Right kidney (tissue), 9 donors: ENCODE measurements at places on chromosomes 5 and 9.
A peak's percentile ranks its signal among the peaks of the same experiment; 100 is the strongest.

DNA sequence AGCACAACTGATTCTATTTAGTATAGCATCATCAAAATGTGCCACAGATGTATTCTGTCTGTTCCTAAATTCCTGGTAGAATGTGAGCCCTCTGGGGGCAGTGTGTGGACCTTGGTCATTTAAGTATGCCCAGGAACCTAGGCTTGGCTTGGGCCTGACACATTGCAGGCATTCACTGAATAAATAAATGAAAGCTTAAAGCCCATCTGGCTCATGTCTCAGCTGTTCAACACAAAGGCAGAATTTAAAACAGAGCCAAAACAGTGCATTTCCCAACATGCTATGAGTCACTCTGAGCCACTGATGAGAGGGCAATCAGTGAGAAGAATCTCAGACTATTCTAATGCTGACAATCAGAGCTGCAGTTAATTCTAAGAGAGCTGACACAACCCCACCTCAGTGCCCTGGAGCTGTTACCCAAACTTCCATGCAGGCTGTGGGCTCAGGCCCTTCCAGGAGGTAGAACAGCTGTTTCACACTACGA is 8.1 kb downstream of the FAM193B start:
- no peak for DNase-seq

DNA sequence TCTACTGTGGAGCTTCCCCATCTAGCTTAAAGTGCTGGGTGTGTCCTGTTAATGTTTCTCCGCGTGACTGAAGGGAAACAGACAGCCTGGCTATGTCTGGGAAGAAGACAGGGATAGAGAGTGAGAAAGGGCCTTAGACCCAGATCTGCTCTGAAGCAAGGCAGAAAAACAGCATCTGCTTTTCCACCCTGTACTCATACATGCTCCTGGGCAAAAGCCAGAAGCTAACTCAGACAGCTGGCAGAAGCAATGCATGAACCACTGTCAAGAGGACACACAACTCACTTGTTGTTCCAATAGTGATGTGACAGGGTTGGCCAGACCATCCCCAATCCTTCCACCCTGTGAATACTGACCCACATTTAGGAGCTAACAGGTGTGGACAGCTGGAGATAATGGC is 63.3 kb downstream of the DPYSL3 start:
- no peak for DNase-seq

DNA sequence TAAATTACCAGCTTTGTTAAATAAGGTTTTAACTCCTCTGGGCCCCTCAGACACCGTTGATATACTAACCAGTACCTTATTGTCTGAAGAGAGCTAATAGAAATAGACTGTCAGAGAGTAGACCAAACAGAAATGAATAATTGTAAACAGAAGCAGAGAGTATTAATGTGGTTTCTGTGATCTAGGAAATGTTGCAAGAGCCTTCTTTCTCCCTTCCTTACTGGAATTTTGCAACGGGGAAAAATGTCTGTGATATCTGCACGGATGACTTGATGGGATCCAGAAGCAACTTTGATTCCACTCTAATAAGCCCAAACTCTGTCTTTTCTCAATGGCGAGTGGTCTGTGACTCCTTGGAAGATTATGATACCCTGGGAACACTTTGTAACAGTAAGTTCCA is 5.1 kb downstream of the TYRP1 start:
- DNase-seq, result no peak

DNA sequence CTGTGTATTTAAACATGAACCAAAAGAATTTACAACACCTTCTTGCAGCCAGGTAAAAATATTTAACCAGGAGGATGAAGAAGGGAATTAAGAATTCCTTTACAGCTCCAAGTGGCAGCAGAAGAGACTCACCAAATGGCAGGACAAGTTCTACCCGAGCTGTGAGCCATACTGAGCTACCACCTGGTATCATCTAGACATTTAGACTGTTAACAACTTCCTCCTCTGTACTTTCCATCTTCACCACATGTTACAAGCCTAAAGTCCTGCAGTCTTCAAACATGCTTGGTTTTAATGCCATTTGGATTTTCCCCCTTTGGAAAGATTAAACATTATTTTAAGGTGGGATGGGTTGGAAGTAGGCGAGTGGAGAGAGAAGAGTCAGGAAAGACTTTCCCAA is 190.2 kb downstream of the TRPM6 start:
- no peak for DNase-seq

- no peak for DNase-seq
Observed at GRCh38 chr5:174457141-174457678, 267.2 kb upstream of the MSX2 start.

- DNase-seq, result peak; percentile 75
Observed at GRCh38 chr5:122312591-122313406, 762 bp downstream of the SNCAIP start.
